Suppressor macrophage treated with lipopolysaccharide for 1 hour (primary cell): ENCODE measurements at places on chromosomes 6 and 20.

GRCh38 chr6:56026455-56027180, 151.2 kb upstream of the BMP5 start:
- no peak for DNase-seq

DNA sequence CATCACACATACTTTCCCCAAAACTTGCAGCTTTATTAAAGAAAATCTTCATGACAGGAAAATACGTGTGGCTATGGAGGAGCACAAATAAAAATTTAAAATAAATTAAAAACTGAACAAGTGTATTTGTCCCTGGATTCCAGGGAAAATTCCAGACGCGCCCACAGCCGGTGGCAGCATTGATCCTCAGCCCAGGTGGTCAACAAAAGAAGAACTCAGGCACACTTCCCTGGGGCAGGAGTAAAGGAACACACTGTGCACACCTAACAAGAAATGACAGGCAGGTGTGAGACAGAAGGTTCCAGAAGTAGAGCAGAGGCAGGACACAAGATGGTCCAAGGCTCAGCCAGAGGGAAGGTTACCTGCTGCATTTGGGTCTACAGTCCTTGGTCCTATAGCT, 36.3 kb downstream of the FOXA2 start:
- no peak for DNase-seq

DNA sequence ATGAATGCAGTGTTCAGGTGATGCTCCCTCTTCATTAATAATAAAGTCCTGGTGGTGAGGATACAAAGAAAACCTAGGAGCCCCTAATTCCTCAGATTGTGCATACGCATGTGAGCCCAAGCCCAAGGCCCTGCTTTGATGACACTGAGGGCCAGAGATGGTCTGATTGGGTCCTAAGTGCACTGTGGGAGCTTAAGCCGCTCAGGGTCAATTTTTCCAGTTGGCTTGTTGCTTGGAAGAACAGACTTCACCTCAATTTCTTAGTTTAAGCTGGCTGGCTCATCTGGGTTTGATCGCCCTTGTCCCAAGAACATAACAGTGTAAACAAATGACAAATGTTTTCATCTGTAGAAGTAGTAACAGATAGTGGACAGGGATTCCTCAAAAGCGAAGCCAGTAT, 41.4 kb downstream of the INSM1 start:
- DNase-seq, result no peak

DNA sequence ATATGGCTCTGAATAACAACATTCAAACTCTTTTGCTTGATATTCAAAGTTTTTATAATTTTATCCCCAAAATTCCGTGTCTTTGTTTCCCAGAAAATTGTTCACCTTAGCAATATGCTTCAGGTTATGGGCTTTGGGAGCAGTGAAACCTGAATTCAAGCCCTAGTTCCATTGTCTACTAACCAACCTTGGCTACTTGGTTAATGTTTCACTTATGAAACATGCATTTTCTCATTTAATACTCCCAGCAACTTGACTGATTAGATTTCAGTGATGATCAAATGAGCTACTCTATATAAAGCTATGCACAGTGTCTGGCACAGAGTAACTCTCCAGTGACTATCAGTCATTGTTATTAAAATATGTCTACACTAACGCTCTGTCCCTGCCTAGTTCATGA, 192.2 kb upstream of the TENT5A start:
- no peak for DNase-seq

DNA sequence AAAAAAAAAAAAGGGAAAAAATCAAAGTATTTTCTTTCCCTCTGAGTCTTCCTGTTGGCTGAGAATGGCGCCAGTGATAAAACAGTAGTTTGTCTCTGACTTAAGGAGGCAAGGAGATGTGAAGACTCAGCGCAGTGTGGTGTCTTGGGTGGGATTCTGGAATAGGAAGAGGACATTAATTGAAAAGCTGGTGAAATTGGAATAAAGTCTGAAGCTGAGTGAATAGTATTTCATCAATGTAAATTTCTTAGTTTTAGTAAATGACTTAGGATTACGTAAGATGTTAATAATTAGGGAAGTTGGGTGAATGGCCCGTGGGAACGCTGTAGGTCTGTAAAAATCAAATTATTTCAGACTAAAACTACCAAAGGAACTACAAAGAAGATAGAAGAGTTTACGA, 122.8 kb upstream of the ZNF217 start:
- DNase-seq, result peak; percentile 73

DNA sequence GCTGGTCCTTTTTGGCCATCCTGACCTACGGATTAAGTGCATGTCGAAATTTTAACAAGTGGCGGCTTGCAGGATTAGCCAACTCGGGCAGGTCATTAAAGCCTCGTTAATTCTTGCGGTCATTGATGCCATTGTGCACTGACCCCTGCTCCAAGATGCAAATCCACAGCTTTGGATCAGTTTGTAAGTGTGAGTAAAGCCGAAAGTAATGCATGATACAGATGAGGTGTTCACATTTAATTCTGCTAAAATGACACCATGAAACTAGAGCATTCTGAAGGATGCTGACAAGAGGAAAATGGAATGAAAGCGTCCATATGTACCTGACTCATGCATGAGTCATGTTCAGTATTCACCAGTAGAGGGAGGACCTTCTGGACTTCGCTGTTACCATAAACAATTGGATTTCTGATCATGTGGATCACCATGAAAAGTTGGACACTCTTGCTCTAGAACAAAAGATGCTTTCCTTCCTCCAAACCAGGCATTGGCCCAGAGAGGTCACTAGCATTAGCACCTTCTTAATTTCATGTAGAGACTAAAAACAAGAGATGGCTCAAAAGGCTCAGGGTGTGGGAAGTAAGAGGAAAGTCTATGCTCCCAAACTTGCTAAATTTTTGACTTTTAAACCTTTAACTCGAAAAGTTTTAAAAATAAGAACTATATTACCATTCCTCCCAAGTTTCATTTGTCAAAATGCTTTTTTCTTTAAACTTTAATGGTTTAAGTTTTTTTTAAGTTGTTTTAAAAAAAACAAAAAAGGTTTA, 48.0 kb downstream of the MUC22 start:
- peak; percentile 78 for DNase-seq

GRCh38 chr6:19333936-19334335, 503.2 kb upstream of the ID4 start:
- no peak for DNase-seq

DNA sequence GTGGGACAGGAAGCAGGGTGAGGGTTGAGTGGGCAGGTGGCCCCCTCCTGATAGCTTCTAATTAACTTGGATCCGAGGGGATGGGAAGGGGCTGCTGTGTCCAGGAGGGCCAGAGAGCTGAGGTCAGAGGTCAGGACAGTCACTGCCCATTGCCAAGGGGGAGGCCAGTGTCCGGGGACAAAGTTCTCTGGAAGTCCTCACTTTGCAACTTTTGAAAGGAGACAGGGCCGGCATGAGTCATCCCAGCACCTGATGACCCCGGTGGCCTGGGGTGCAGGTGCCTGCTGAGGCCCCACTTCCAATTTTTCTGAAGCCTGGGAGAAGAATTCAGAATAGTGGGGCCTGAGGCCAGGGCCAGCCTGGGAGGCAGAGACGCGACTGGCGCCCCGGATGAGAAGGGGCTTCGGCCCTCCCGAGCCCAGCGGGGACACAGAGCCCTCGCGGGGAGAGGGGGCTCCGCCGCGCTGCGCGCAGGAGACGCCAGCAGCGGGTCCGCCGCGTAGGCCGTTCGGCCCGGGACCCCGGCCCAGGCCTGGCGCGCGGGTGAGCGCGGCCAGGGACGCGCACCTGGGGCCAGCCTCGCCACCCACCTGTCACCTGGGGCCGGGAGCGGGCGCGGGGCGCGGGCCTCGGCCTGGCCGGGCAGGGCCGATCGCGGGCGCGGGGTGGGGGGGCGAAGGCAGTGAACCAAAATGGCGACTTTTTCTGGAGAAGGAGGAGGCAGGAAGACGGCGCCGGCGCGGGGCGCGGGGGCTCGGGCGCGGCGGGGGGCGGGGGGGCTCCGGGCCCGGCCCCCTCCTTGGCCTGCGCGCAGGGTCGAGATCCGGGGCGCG, 586 bp downstream of the ZNF512B start:
- no peak for DNase-seq

GRCh38 chr6:5204376-5204775, 56.4 kb downstream of the LYRM4 start:
- peak; percentile 77 for DNase-seq

GRCh38 chr6:118780668-118781067, 113.3 kb upstream of the ASF1A start:
- peak; percentile 88 for DNase-seq

- no peak for DNase-seq
Observed at GRCh38 chr20:13263451-13263850, 42.4 kb downstream of the ISM1 start.

- no peak for DNase-seq
Observed at GRCh38 chr20:2805689-2806350, 5.4 kb upstream of the CPXM1 start.

- no peak for DNase-seq
Observed at GRCh38 chr20:59508729-59509128, 95.6 kb upstream of the PHACTR3 start.

GRCh38 chr20:38961530-38962043, 557 bp upstream of the DHX35 start:
- DNase-seq, result no peak

- peak; percentile 10 for DNase-seq
Observed at GRCh38 chr6:141264101-141264500, 868.6 kb upstream of the GJE1 start.

DNA sequence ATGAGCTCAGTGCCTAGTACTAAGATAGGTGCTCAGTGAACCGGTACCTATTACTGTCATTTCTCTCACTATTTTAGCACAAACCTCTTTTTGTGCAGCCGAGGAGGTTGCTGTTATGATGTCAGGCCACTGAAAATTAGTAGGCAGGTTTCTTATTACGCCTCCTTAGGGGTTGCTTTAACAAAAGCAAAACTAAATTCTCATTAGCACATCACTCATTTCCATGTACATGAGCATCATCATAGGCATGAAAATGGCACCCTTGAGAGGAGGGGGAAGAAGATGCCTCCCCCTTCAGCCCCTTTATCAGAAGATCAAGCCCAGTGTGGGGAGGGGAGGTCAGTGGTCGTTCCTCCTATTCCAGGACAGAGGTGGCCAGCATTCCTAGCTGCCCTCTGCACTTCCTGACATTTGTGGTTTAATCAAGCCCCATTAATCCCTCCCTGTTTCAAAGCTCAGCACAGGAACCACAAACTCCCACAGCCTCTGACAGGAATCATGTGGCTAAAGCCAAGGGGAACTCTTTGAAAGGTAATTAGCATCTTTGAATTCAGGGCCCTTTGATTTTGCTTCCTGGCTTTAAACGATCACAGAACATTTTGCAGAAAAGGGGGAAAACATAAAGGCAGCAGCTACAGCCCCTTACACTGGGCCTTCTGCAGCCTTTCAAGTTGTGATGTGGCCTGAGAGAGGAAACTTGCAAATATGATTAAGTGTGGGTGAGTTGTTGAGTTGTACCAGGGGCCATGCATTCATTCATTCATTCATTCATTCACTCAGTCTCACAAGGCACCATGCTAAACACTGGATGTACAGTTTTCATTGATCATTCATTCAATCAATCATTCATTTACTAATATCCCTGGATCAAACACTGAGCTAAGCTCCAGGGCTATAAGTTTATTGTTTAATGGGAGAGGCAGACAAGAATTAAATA, 31.9 kb upstream of the PSMF1 start:
- no peak for DNase-seq

DNA sequence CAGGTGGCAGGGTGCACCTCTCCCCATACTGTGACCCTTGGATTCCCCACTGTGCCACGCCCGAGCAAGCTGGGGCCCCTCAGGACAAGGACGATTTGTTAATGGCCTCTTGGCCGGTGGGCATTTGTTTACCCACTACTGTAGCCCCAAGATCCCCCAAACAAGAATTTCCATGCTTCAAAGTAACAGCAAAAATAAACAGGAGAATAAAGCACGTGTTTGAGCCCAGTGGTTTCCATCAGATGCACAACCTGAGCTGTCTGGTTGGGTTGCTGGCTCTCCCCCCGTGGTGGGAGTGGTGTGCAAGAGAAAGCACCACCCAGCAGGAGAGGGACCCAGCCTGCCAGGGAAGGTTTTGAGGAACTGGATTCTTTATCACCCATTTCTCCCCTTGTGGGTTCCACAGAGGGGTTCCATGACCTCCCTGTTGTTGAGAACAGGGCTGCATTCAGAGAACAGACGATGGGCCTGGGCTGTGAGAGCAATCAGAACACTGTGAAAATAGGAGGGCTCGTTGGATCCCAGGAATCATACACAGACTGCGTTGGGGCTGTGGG, 4.8 kb downstream of the CD93 start:
- no peak for DNase-seq

DNA sequence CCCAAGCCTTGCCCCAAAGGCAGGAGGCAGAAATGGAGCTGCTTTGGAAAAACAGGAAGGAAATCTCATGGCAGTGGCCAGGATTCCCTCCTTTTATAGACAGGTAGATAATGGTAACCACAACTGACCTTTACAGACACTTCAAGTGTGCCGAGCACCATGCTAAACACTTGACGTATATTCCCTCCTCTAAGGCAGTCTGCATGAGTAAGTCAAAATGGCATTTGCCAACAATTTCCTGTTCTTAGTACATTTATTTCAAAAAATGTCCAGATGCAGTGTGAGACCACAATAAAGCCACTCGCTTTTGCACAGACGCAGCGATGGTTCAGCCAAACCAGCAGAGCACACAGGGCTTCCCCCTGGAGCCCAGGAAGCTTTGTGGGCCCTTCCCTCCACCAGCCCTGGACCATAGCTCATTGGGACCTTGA, 16.5 kb upstream of the GPR6 start:
- no peak for DNase-seq

DNA sequence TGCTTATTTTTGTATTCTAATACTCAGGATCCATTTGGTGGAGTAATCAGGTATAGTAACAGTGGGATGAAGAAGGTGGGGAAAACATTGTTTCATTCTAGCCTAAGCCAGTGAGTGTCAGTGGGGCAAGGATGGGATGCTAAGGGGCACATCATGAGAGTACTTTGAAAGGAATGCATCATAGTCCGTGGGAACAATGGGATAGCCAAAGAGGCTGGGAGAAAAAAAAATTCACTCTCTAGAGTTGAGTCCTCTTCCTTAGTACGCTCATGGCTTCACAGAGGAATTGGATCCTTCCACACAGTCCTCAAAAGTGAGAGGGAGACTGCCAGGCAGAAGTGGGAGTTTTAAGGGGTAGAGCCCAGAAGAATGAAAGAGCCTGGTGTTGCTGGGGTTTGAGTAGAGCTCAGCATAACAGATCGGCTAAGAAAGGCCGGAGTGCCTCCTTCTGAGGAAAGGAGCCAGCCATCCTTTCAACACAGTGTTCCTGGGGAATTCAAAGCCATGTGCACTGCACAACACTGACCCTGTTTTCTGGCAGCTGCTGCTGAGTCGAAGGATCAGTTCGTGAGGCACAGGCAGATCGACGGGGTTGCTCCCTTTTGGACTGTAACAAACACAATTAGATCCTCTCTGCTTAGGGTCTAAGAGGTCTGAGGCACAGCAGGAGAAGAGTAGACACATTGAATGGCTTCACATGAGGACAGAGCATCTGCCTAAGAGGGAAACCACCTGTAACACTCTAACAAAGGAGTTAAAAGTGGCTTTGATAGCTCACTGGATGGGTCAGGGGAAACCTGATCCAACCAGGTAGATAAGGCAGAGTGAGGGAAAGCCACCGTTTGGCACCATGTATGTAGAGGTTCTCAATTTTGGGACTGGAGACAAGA, 61.2 kb downstream of the ELOVL5 start:
- DNase-seq, result no peak
